NB4 (cell line): ENCODE measurements at places on chromosomes 2 and 18.

- DNase-seq = peak; percentile 18
Measured at GRCh38 chr2:216222650-216223352, 113.7 kb downstream of the XRCC5 start.

DNA sequence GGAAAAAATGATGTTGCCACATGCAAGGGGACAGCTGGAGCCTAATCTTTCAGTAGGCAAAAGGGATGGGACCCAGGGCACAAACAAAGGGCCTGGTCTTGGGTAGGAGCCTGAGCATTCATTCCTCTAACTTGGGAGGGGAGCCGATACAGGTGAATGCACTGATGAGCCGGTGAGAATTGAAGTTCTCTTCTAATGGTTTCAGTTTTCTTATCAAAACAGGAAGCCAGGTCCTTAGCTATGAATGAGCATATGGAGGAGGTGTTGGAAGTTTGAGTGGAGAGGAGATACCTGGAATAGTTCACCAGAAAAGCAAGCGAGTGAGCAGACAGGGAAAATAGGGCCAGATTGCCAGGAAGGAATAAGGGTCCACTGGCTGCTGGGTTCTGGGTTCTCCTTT, 10.1 kb downstream of the DPP4 start:
- DNase-seq = no peak

GRCh38 chr2:17962876-17963275, 84.4 kb downstream of the KCNS3 start:
- DNase-seq = no peak

GRCh38 chr2:171307560-171307959, 126.2 kb downstream of the METTL8 start:
- DNase-seq = no peak

DNA sequence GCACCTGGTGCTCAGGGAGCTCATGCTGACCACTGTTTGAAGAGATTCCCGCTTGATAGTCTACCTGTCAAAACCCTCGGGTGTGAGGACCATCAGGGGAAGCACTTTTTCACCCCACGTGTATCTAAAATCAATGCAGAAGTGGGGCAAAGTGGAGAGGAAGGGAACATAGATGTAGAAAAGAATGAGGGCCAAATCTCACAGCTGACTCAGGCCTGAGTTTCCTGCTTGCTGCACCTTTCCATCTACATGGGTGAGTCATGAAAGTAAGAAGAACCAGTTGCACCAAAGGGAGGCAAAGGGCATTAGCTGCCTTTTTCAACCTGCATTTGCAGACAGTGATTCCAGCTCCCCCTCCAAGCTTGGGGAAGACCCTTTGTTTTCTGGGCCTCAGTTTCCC, 100.2 kb upstream of the MYCN start:
- DNase-seq = no peak

DNA sequence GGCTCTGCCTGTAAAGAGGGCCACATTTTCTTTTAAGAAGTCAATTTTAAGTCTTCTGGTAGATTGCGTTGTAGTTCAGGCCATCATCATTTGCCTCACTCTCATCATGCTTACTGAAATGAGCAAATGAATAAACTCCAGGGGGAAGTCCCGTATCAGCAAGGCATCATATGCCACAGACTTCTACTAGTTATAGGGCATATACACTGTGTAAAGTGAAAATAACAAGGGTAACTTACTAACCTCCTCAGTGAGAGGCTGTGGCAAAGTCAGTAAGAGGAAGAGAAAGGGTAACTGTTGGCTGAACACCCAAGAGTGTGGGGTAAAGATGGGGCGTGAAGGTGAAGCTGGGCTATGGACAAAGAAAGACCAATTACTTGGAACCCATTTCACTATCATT, 456.2 kb downstream of the SPAG16 start:
- no peak for DNase-seq

DNA sequence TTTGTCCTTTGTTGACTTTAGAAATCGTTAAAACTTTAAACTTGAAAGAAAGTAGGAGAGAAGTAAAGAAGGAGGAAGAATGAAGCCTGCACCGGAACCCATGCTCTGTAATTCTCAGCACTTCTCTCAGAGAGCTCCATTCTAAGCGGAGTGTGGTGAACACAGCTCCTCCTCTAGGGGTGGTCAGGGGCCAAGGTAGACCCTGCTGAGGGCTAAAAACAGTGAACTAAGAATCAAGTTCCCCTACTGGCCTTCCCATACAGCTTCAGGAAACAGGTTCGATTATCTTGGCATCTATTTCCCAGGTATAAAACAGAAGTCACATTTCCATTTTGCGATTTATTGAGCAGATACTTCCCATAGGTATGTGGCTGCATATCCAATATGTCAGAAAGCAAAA, 92.7 kb upstream of the ASAP2 start:
- no peak for DNase-seq

GRCh38 chr2:142723236-142723635, 154.2 kb upstream of the KYNU start:
- DNase-seq = no peak

GRCh38 chr2:181570833-181571661, 85.9 kb downstream of the CERKL start:
- peak; percentile 31 for DNase-seq

DNA sequence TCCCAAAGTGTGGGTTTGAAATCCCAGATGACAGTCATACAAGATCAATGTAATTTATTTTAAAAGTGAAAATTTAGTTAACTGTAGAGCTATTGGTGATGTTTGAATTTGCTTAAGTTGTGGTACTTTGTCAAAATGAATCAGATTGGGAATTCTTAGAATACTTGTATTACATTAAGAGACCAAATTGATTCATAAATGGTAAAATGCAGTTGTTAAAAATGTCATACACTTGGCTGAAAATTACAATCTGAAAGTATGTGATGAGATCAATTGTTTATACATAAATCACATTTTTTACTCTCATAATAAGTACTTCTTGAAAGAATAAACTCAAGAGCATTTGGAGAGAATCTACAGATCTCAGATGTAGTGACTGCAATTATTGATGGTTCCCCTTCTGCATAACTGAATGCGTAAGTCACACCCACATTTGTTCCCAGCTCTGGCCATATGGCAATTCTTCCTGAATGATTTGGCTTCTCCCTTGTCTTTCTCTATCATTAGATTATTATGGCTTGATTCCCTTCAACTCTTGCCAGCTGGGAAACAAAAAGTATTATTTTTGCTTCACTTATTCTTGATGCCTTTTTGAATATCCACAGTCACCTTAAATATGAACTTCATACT, 558.5 kb downstream of the CPS1 start:
- DNase-seq = no peak

GRCh38 chr18:23994361-23994902, 20.1 kb upstream of the TTC39C start:
- no peak for DNase-seq
